ENCODE measurements at places on chromosomes 12 and 14.

GRCh38 chr14:62234849-62235248 lies 472.6 kb downstream of the SNAPC1 start:
- no peak for DNase-seq

DNA sequence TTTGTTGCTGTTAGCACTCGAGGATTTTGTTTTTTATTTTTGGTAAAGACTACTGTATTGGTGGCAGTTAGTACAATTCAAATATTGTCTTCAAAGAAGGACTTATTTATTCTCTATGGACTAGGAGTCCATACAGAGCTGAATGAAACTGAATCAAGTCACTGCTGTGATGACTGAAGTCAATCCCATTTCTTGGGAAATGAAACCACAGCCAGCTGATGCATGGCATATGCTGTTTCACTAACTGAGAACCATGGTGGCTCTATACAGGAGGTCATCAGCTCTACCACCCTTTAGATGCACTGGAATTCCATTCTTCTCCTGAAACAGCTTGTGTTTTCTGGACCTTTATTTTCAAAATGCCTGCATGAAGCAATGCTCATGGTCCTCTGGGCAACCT lies 22.2 kb downstream of the VTI1B start:
- no peak for DNase-seq

GRCh38 chr14:35766700-35767082 lies 42.4 kb downstream of the RALGAPA1 start:
- DNase-seq = no peak

DNA sequence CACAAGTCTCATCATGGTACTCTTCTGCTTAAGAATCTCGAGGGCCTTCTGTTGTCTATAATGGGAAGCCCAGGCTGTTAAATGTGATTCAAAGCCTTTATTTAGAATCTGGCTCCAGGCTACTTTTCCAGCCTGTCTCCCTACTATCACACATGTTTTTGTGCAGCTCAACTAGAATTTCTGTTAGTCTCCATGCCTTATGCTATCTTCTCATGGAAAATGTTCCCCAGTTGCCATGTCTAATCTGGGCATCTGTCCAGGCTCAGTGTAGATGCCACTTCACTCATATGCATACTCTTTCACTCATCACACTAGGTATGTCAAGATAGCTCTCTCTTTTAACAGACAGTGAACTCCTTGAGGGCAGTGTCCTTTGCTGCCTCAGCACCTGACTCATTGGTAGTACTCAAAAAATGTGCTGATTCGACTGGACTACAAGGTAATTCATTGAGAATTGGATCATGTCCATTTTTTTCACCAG lies 145.3 kb downstream of the TTLL5 start:
- DNase-seq = no peak

- peak; percentile 71 for DNase-seq
Observed at GRCh38 chr12:6963016-6963731, 7.3 kb downstream of the PHB2 start.

DNA sequence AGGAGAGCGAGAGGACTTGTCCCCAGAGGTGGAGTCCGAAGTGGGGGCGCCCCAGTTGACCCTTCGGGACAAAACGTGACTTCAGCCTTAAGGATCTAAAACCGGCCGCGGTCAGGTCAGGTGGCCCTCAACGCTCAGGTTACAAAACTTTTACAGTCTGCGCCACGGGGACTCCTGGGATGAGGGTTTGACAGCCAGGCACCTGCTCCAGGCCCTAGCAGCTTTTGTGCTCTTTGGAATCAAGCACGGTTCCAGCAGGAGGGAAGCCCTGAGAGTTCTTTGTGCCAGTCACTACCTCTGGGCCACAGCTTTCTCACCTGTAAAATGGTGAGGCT lies 337 bp downstream of the ZC2HC1C start:
- DNase-seq = no peak

DNA sequence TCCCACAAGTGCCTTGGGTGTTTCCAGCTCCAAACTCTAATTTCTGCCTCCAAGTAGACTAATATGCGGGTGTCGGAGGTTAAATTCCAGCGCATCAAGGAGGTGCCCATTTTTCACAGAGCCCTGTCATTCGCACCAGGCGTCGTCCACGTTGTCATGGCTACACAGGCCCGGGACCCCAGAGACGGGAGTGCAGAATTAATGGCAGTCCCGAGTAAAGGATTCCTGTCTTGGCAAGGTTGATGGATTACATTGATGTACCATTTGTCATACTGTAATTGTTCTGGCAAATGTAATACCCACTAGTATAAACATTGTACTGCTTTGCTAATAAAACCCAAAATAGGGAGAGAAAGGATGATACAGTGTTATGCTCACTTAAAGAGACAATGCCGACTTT lies 222.9 kb upstream of the MYL2 start:
- no peak for DNase-seq

- no peak for DNase-seq
Observed at GRCh38 chr12:100020370-100020769, 35.6 kb upstream of the ANKS1B start.

DNA sequence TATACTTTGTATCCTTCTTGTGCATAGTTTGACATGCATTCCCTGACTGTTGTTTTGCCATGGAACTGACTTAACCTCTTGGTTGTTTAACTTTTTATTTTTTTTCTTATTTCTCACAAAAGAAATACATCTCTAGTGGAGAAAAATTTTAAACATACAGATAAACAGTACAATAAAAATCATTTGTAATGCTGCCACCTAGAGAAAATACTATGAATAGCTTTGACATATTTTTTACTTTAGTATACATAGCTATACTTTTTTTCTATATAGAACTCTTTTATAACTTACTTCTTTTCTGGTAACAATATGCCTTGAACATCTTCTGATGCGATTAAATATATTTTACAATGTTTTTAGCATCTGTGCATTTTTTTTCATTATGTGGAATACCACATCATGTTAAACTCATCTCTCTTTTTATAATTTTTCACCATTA lies 184.5 kb downstream of the AKAP6 start:
- no peak for DNase-seq

- DNase-seq = peak; percentile 49
Observed at GRCh38 chr12:131089531-131090273, 136.0 kb downstream of the ADGRD1 start.

DNA sequence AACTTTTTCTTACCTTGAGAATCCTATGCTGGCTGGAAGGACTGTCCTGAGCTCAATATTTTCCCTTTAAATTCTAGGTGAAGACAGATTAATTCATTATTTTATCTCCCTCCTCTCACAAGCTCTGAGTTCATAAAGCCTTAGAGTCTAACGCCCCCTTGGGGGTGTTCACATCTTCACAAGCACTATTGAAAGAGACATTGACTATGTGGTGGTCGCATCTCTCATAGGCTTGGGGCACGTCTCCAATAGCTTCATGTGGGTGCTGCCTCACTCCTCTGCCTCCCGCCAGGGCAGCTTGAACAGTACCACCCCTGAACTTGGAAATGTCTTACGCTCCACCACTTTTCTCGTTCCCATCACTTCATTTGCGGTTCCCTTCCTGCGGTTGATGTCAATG lies 106.2 kb downstream of the UNC79 start:
- no peak for DNase-seq

DNA sequence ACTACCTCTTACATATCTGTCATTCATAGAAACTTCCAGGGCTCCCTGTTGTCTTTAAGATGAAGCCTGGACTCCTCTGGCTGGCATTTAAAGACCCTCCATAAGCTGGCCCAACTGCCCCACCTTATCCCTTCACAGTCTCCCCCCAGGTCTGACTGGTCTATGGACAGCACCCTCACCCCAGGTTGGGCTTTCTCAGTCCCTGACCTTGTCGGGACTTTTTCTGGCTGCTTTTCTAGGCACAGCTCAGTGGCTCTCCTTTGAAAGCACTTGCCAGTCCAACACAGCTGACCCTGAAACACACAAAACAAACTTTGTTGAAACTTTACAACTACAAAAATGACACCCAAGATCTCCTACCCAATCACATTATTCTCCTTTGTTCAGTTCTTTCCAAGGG lies 13.9 kb upstream of the MYH7 start:
- DNase-seq = peak; percentile 19

- DNase-seq = peak; percentile 68
Observed at GRCh38 chr12:46516933-46517578, 144.5 kb upstream of the SLC38A2 start.

- DNase-seq = no peak
Observed at GRCh38 chr14:68504861-68505260, 288.0 kb downstream of the ZFP36L1 start.

DNA sequence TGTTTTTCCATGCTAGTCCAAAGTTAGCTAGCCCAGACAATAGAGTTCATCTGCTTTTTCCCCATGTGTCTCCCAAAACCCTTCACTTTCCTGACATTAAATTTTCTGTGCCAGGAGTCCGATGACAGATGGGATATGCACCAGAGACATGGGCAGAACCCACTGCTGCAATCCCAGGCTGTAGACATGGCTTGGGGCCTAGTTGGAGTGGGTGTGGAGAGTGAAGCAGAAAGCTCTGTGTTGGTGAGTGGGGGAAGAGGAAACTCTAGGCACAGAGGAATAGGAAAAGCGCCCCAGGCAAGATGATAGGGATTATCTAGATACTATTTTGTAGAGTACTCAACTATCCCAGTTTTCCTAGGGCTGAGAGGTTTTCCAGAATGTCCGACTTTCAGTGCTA lies 4.8 kb upstream of the KRT74 start:
- no peak for DNase-seq

- DNase-seq = no peak
Observed at GRCh38 chr14:85531141-85531586, 1.2 kb downstream of the FLRT2 start.

DNA sequence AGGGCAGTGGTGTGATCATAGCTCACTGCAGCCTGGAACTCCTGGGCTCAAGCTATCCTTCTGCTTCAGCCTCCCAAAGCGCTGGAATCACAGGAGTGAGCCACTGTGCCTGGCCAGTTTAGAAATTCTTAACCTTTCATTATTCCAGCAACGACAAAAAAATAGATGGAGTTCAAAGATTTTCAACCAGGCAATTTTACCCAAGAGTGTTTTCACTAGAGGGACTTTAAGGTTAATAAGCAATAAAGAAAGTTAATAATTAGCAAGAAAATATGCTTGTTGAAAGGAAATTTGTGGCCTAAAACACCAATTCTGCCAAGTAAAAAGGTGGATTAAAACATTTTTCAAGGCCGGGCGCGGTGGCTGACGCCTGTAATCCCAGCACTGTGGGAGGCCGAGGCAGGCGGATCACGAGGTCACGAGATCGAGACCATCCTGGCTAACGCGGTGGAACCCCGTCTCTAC lies 14.8 kb downstream of the CDKL1 start:
- no peak for DNase-seq

DNA sequence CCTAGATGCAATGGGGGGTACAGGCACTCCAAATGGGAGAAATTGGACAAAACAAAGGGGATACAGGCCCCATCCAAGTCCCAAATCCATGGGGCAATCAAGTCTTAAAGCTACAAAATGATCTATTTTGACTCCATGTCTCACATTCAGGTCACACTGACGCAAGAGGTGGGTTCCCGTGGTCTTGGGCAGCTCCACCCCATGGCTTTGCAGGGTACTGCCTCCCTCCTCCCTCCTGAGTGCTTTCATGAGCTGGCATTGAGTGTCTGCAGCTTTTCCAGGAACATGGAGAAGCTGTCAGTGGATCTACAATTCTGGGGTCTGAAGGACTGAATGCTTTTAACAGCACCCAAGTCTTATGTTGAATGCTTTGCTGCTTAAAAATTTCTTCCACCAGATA lies 274.5 kb upstream of the LRIG3 start:
- no peak for DNase-seq

- no peak for DNase-seq
Observed at GRCh38 chr14:94918896-94919295, 149.0 kb upstream of the GSC start.

DNA sequence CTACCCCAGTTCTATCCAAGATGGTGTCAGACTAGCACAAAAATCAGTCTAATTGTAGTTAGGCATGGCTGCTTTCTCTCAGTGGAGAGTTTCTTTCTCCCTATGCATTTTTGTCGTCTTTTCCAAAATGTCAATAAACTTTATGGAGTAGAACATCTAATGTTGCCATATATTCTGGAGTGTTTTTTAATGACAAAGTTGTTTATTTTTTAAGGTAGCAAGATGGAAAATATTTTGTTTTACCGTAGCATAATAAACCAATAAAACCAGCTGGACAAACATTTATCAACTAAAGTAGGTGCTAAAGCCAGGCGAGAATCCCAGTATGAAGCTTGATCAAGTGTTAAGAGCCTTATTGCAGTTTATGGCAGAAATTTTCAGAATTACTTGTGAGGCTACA lies 146.3 kb downstream of the TMTC2 start:
- DNase-seq = no peak

- peak; percentile 13 for DNase-seq
Observed at GRCh38 chr14:50399251-50400032, 2.8 kb upstream of the CDKL1 start.

GRCh38 chr12:7555752-7556151 lies 52.2 kb upstream of the CD163 start:
- DNase-seq = no peak

DNA sequence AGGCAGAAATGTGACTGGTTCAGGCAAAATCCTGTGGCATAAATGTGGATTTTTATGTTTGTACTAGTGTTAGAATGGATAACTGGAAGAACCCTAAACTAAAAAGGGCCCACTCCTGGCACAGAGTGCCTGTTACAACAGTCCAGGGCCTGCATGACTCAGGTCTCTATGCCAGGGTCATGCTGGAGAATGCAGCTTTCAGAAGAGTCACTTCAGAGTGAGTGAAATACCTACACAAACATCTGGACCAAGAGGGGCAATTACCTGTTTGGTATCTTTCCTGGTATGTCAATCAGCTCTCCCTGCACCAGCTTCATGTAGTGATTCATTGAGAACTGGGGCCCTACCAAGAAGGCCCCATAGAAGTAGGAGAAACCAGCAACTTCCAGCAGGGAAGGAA lies 10.0 kb downstream of the EMG1 start:
- DNase-seq = no peak

DNA sequence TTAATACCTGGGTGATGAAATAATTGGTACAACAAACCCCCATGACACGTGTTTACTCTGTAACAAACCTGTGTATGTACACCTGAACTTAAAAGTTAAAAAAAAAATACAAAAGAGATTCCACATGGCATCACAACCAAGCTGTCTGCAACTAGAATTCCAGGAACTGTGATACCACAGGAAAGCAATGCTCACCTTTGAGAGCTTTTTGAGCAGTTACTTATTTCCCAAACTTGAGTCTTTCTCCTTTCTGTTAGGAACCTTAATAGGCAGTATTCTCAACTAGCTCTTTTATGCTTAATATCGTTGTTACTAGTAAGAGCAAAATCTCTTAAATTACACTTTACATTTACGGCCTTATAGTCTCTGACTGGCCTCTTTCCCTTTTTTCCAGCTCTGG lies 15.2 kb downstream of the PTHLH start:
- DNase-seq = no peak

GRCh38 chr12:105083551-105084105 lies 630 bp downstream of the ALDH1L2 start:
- DNase-seq = peak; percentile 60

DNA sequence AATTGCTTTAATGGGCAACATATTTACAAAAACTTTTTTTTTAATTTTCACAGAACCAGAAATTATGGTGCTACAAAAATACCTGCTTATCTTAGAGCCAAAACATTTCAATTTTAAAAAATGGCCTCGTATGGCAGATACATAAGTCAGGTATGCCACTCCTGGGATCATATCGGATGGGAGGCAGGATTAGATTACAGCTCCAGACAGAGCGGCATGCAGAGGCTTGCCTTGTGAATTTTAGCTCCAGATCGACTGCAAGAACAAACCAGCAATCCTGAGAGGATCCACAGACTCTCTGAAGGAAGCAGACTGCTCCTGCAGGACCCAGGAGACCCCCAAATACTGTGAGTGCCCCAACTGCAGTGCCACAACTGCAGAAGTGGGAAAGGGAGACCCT lies 169.3 kb upstream of the AMIGO2 start:
- no peak for DNase-seq

Data from activated CD8-positive, alpha-beta memory T cell treated with anti-CD3 and anti-CD28 coated beads for 24 hours (primary cell).